ENCODE measurements at places on chromosomes 13 and 19.

DNA sequence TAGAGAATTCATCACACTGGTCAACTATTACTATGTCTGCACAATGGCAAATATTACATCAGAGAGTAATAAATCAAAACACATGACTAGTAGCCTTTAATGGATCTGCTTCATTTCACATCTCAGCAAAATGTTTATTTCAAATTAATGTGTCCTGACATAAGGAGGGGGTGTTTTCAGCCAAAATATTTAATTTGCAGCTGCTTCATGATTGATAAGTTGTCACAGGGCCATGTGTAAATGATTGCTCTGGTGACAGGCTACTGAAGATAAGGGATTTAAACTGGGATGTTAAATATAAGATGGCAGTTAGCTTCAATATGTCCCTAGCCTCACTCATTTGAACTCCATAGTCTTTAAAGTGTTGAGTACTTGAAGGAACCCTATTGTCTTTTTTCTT, 303.3 kb downstream of the OXGR1 start:
- DNase-seq = no peak

DNA sequence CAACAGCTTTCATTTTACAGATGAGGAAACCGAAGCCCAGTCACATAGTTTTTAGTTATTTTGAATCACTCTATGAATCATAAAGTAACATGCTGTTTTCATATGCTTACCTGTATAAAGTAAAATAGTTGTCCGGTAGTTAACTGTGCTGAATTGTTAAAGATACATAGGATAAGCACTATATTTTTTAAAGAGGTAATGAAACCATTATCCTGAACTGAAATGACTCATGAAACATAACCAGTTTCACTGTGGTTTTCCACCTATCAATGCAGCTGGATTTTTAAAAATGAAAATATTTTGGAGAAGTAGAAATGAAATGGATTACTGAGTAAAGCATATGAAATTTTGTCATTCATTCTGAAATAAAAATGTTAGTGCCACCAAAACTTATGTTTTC, 655.0 kb downstream of the OLFM4 start:
- no peak for DNase-seq

DNA sequence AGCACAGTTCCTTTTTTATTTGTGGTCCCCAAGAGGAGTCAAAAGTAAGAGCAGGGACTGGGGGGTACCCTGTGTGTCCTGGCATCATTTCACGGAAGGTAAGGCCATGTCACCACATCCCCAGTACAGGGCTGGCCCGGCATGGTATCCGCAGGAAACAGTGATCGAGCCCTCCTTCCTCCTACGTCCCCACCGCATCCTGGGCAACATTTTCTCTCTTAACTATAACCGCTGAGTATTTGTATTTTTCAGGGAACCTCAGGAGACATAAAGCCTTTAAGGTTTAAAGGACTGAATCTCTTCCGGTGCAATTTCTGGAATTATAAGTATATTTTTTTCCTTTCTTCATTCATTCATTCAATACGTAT, 13.6 kb upstream of the LATS2 start:
- DNase-seq = no peak

DNA sequence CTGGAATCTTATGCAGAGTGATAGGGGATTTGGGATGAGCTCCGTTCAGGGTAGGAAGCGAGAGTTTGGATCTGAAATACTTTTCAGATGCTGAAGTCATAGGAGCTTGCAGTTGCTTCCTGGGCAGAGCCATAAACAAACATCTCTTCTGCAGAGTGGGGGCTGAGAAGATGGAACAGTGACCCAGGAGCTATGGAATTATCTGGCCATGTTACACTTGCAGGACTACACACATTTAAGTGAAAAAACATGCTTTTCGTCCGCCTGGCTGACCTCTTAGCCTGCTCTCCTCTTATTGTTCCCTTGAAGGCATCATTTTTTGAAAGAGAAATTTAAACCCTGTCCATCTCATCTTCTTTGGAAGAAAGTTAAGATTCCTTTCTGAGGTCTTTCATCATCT, 40.7 kb downstream of the PSG11 start:
- DNase-seq = no peak

- no peak for DNase-seq
Observed at GRCh38 chr13:23656637-23657371, 86.6 kb downstream of the TNFRSF19 start.

- DNase-seq = no peak
Observed at GRCh38 chr19:50647879-50648615, 1.2 kb upstream of the C19orf81 start.
